ENCODE measurements at places on chromosomes 5 and 9.

GRCh38 chr5:96751203-96752169 lies 56.3 kb downstream of the ERAP1 start:
- no peak for DNase-seq

GRCh38 chr9:126069400-126069955 lies 257.2 kb upstream of the MVB12B start:
- no peak for DNase-seq

DNA sequence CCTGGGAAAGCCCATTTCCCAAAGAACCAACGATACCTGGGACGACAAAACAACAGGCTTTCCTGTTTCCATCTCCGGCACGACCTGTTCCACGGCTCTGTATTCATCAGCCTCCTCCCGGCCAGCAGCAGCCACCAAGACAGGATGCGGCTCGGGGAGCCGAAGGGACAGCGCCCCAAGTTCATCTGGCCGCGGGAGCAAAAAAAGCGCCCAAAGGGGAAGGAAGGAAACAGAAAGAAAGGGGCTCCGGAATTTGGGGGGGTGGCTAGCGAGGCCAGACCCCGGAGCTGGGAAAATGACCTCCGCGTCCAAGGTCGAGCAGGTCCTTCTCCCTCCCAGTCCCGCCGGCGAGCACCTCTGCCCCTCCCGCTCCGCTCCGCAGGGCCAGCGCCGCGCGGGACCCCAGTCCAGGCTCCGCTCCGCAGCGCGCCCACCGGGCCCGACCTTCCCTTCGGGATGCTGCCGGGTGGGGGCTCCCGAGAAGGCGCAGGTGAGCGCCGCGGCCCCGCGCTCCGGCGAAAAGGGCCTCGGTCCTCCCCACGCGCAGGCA lies 608 bp downstream of the ELOVL7 start:
- DNase-seq = no peak

DNA sequence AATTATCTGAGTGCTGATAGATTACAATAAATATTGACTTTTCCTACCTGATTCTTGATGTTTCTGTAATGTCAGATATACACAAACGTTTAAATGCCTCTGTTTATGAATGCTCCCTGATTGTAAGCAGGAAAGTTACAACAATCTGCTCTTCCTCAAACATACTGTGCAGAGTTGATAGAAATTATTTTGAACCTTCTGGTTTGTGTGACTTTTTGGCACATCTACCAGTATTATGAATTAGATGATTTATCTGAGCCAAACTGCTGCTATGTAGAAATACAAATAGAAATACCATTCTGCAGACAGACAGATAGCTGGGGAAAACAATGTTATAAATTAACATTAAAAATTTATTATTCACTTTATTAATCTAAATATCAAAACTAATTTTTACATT lies 113.0 kb downstream of the SLF1 start:
- no peak for DNase-seq

All from CD4-positive, alpha-beta T cell treated with Interleukin-21 for 1 hour (primary cell).